ENCODE measurements at places on chromosomes 16 and 17.

GRCh38 chr17:81035521-81036196, 708 bp downstream of the BAIAP2 start:
- no peak for DNase-seq

DNA sequence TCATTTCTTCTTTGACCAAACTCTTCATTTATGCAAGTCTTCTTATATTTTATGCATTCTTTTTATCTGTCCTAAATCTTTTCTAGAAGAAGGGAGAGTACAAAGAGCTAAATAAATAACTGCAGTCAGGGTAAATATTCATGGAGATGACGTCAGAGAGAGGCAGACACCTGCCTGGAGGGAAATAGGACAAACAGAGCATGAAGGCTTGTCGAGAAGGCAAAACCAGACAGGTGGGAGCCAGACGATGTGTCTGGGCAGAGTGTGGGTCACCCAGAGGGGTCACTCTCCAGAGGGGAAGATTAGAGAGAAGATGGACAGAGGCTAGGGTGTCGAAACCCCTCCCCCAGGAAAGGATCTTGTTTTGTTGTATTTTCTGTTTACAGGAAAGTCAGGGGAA, 78.3 kb upstream of the RPL38 start:
- no peak for DNase-seq

GRCh38 chr17:79242873-79243602, 168.4 kb downstream of the ENGASE start:
- DNase-seq, result no peak

- DNase-seq, result no peak
Observed at GRCh38 chr17:31295489-31295871, 1.6 kb downstream of the OMG start.

- no peak for DNase-seq
Observed at GRCh38 chr17:73196500-73196899, 3.6 kb downstream of the COG1 start.

GRCh38 chr17:46011711-46012505, 12.9 kb downstream of the STH start:
- no peak for DNase-seq

- DNase-seq, result no peak
Observed at GRCh38 chr16:1878256-1878655, 6.3 kb upstream of the MEIOB start.

DNA sequence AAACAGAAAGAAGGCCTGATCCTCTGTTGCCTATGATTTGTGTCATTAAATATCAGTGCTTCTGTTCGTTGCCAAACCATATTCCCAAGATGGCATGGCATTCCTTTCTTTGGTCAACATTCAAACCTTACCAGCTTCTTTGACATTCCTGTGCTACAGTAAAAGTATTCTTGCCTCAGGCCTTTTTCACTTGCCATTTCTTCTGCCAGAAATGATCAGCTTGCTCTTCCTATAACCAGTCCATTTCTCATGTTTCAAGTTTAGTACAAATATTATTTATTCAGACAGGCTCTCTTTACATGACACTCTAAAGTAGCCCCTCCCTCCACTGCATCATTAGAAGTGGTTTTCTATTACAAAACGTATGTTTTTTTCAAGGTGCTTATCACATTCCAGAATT, 278.3 kb downstream of the KCNJ2 start:
- no peak for DNase-seq

DNA sequence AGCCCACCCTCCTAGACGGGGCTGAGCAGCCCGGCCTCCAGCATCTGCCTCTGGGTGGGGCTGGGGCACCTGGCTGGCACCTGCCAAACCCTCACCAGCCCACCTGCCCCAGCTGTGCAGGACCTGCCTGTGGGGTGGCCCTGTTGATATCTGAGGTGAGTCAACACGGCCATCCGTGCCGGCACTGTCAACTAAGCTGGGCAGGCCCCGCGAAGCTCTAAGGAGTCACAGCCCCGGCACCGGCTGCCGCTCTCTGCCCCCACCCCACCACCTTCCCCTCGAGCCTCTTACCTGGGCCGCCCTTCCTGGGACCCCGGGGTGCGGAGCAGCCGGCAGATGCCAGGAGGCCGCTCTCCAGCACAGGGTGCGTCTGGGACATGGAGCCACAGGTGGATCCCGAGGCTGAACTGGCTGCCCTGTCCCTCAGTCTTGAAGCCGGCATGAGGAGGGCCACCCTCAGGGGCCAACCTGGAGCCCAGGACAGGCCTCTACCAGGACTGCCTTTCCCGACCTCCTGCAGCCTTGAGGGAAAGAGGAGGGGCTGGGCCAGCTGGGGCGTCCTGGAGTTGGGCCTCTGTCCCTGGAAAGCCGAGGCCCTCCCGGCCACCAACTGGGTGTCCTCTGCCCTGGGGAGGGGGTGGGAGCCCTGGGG, 515 bp downstream of the CBFA2T3 start:
- DNase-seq, result no peak

- no peak for DNase-seq
Observed at GRCh38 chr17:77619326-77619725, 339.2 kb upstream of the TNRC6C start.

GRCh38 chr17:38892083-38892482, 22.2 kb downstream of the LASP1 start:
- no peak for DNase-seq

- DNase-seq, result no peak
Observed at GRCh38 chr16:54687043-54687899, 243.4 kb upstream of the IRX5 start.

- no peak for DNase-seq
Observed at GRCh38 chr17:49572806-49573420, 2.8 kb upstream of the NXPH3 start.

GRCh38 chr16:16148755-16149154, 74.5 kb downstream of the ABCC6 start:
- no peak for DNase-seq

GRCh38 chr16:66590322-66590721, 11.1 kb downstream of the CMTM2 start:
- DNase-seq, result peak; percentile 46

- DNase-seq, result no peak
Observed at GRCh38 chr16:66182592-66182991, 183.9 kb upstream of the CDH5 start.

DNA sequence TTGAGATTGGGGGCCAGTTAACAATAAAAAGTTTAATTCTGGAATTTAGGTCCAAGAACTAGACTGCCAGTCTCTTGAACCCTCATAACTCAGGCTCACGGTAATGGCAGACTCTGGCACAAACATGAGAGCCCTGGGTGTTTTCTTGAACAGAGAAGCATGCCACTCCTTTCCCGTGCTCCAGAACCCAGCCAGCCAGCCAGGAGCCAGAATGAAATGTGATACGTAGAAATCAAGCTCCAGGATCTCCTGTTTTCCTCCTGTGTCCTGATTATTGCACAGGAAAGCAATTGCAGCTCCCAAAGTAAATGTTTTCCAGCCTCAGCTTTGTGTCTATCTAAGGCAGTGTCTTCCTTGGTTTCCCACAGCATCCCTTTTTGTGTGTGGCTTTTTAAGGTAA, 46.2 kb upstream of the NOL11 start:
- no peak for DNase-seq

GRCh38 chr17:64020056-64020766, at the start of gene ICAM2:
Gene ICAM2, minus strand, starts transcription at chr17:64020633. Its CDS starts 13,942 bp downstream, at chr17:64006691.
- DNase-seq, result peak; percentile 96

- no peak for DNase-seq
Observed at GRCh38 chr17:33038740-33039139, 47.1 kb downstream of the SPACA3 start.

DNA sequence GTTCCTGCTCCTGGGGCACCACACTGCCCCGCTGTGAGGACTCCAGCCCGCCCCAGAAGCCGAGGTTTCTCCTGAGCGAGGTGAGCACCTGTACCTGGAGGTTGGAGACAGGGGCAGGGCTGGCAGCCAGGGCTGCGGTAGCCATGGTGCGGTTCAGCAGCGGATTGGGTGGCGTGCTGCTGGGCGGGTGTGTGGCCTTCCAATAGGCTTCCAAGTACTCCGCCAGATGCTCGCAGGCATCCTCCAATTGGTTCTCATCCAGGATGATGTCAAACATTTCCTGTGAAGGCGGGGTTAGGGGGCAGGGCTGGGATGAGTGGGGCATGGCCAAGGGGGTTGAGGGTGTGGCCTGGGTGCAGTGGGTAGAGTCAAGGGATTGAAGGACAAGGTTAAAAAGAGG, 11.3 kb upstream of the ARL5C start:
- DNase-seq, result no peak

DNA sequence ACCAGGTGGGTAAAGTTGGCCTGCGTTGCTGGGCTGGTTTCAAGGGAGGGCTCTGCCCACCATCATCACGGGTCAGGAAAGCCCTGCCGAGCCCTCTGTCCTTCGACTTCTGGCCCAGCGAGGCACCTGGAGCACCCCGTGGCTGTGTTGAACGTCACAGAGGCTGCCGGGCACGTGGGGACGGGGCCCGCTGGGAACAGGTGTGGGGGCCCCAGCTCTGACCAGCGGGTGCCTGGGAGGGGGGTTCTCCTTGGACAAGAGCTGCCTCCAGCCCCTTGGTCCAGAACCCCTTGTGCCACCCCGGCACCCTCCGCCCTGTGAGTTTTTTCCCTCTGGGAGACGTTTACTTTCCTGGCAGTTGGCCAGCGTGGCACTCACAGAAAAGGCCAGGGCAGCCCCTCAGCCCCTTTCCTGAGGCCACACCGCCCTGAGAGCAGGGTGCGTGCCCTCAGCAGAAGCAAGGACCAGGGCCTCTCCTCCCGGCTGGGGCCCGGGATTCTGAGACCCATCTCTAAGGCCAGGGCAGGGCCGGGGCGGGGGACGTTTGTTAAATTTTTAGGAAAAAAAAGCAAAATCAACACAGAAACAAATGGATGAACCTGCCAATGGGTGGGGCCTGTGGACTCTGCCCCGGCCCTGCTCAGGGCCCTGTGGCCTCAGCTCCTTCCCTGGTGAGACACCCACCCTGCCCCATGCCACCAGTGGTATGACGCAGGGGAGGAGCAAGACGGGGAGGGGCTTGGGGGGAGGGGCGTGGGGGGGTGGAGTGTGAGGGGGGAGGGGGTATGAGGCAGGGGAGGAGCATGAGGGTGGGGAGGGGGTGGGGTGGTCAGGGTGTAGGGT, 31.3 kb upstream of the GNG13 start:
- no peak for DNase-seq

- peak; percentile 20 for DNase-seq
Observed at GRCh38 chr17:39706921-39707337, 7.1 kb downstream of the ERBB2 start.

DNA sequence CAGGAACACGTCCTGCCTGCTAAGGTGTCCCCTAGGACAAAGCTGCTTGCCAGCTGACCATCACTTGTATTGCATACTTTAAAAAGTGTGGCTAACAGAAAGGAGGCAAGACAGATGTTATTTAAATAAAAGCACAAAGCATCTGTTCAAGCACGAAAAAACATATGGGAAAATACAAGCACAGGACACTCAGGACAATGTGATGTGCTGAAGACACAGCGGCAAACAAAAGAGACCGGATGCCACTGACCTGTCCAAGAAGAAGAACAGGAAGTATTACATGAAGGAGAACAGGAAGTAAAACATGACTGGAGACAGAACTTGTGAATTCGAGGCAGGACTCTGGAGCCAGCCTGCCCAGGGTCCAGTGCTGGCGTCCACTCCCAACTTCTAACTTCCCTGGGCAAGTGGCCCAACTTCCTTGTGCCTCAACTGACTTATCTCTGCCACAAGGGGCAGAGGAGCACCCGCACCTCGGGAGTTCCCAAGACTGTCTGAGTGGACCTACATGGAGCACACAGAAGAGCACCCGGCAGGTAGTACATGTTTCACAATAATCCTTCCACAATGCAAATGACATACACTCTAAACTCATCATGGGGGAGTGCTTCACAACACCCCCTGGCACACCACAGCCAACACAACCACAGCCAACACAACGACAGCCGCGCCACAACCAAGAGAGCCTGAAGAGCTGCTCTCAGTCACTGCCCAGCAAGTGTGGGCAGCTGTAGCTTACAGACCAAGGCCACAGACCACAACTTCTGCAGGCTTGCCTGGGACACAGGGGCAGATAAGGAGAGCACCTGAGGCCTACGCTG, 36.6 kb downstream of the ANKRD11 start:
- DNase-seq, result peak; percentile 21

GRCh38 chr17:40303009-40303657, 5.8 kb upstream of the RARA start:
- peak; percentile 81 for DNase-seq

- peak; percentile 65 for DNase-seq
Observed at GRCh38 chr17:46940692-46941404, 17.9 kb downstream of the GOSR2 start.

DNA sequence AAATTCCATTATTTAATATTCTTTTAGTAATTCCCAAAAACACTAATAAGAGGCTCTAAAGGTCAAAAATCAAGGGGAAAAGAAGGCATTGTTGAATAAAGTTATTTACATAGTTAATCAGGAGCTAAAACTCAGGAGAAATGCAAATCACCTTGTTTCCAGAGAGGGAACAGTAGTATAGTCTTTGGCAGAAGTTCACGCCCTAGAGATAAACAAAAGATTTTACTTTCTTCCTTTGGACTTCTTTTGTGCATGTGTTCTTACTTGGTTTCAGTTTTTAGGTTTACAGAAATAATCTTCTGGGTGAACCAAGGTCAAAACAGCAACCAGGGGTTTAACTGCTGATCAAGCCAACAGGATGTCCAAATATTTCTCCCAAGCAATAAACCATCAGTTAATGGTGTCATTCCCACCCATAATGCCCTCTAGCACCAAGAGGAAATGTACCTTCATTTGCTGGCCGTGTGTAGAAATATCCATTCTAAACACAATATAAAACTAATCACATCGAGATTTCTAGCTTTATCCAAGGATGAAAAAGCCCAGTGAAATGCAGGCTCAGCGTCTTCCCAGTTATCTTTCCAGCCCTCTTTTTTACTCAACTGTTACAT, 518.8 kb upstream of the SOX9 start:
- no peak for DNase-seq

GRCh38 chr16:69477546-69477945, 53.1 kb downstream of the CYB5B start:
- DNase-seq, result no peak

- no peak for DNase-seq
Observed at GRCh38 chr17:79372470-79373238, 238.2 kb downstream of the RBFOX3 start.

DNA sequence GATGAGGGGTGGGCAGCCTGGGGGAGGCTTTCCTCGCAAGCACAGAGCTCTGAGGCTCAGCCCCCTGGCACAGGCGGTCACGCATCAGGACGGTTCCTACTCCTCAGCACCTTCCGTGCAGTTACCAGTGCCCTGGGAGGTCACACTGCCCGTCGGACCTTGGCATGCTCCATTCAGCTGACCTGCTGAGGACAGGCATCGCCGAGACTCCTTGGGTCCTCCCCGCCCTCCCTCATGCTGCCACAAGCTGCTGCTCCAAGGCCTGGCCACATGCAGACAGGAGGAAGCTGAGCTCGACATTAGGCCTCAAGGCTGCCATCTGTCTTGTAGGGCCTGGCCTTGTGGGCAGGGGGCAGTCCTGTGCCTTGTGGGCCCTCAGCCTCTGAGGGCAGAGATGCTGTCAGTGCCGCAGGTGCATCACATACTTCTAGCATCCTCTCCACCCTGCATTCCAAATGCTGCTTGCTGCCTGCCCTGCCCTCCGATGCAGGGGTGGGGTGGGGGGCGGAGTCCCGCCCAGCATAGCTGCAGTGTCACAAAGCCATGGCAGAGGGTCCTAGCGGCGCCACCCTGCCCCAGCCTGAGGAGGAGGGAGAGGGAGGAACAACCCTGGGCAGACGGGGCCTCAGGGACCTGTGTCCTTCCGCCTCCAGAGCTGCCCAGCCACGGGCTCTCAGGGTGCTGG, 9.3 kb downstream of the C16orf90 start:
- DNase-seq, result no peak

All from CD4-positive, alpha-beta T cell treated with Interleukin-10 for 1 hour (primary cell).